ENCODE measurements at places on chromosomes 4 and X.

DNA sequence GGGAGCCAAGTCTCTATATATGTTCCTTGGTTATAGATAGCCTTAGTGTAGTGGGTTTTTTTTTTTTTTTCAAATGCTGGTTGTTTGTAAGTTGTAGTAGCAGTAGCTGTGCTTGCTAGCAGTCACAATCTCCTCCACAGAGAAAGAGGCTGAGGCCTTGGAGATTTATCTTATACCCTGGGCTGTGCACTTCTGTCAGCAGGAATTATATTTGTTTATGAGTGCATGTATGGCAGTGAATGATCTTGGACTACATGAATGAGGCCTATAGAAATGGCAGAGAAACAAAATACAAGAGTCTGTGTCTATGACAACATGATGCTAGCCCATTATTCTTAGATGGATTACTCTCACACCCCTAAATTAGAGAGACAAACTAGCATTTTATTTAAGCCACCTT lies 1674.2 kb upstream of the ADGRL3 start:
- no peak for DNase-seq

DNA sequence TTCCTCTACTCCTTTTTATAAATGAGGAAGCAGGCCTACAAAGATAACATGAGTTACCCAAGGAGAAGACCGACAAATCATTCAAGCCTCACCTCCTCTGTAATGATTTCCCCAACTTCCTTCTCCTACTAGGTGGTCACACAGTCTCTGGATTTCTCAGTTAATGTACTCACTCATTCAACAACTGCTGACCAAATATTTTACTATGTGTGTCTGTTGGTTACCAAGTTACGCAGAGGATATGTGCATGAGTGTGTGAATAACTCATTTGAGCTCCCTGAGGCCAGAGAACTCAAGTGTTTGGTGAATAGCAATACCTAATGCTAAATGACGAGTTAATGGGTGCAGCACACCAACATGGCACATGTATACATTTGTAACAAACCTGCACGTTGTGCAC lies 10.4 kb downstream of the CASK start:
- DNase-seq, result no peak

DNA sequence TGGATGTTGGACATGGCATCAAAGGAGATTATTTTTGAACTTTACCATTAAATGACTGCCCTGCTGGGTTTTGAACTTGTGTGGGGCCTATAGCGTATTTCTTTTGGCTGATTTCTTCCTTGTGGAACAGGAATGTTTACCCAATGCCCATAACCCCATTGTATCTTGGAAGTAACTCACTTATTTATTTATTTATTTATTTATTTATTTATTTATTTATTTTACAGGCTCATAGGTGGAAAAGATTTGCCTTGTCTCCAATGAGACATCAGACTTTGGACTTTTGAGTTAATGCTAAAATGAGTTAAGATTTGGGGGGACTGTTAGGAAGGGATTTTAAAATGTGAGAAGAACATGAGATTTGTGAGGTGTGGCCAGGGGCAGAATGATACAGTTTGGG lies 273.1 kb downstream of the SLITRK2 start:
- no peak for DNase-seq

- DNase-seq, result no peak
Observed at GRCh38 chr4:20983763-20984575, 283.7 kb downstream of the PACRGL start.

DNA sequence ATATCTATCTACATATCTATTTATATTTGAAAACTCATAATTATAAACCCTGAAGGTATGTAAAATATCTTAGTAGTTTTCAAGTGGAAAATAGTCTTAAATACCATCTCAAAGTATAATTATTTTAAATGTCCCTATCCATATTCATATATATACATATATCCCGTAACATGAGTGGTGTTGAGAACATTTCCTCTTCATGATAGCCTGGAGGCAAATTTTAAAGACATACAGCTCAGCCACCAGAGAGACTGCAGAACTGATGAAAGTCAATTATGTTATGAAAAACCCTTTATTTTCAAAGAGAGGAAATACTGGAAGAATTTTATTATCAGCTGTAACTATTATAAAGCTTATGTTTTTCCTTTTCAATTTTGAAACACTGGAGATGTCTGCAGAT lies 1806.7 kb upstream of the PCDH7 start:
- DNase-seq, result no peak

DNA sequence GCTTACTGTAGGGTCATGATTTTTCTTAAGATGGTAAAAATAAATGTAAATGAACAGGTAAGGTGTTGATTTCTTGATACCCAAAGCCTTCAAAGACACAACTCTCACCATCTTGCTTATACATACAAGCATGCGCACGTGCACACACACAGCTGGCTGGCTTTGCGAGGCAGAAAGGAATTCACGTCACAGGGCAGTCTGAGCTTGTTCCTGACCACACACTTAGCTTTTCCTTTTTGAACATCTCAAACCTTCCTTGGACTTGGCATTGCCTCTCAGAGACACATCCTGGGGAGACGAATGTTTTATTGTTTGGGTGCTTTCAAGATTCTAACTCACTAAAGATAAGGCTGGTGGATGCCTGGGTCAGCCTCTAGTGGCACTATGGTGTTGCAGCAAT lies 175.0 kb downstream of the NHS start:
- no peak for DNase-seq

DNA sequence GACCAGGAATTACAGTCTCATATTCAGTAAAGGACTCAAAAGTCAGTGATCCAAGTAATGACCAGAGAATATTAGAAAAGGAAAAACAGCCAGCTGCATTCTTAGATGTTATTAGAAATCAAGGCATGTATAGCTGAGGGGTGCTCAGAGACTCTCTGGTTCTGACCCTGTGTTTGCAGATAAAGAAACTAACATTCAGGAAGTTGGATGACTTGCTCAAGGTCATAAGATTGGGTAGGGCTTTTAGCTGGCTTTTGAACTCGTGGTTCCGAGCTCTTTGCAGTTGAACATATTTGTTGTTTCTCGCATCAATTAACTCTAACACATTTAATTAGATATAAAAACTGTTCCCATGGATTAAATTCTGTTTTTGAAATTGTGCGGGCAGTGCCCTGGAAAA lies 62.5 kb upstream of the ENPP6 start:
- DNase-seq, result peak; percentile 2

DNA sequence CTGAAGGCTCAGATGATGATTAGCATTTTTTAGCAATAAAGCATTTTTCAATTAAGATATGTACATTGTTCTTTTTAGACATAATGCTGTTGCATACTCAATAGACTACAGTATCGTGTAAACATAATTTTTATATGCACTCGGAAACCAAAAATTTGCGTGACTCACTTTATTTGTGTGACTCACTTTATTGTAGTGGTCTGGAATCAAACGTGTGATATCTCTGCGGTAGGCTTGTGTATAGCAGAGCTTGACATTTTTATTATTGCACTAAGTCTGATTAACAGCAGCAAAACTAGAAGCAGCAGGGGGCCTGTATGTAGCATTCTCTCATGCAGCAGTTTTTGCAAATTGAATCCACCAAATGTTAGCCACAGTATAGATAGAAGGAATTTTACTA lies 119.1 kb upstream of the PRDX4 start:
- DNase-seq, result no peak

DNA sequence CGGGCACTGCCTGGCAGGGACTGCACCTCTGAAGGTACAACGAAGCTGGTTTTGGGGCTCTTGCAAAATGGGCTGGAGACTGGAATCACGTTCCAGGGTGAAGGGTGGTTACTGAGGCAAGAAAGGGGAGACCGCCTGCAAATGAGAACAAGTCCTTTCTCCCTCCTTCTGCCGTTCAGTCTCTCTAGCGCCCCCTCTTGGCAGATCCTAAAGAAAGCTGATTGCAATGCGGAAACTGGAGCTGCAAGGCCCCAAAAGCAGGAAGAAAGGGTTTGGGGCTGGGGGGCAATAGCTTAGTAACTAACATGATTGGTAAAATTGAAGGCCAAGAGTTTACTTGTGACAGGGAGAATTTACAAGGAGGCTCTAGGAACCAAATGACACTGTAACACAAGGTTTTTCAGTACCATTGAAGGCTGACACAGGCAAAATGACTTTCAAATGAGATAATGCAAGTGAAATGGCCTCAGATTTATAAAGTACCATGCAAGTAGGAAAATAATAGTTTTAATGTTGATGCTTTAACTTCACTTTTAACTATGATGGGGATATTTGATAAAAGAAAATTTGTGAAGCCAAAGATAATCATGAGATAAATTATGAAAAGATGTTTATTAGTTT lies 222.7 kb upstream of the HAND2 start:
- DNase-seq, result no peak

DNA sequence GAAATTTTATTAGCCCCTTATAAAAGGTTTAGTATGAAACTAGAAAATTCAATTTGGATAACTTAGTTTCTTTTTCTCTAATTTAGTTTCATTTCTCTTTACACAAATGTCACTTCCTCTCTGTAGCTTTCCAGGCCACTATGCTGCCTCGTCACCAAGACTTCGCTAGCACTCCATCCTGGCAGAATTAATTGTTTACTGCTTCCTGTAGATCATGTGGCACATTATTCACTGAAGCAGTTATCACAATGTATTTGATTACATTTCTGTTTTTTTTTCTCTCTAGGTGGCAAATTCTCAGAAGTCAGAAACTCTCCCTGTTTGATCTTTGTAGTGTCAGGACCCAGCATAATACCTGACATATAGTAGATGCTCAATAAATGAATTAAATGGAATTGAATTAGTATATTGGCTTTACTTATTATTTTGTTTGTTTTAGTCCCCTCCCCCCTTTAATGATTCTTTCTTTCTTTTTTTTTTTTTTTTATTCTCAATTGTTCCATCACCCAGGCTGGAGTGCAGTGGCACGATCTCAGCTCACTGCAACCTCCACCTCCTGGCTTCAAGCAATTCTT lies 9.3 kb upstream of the SAT1 start:
- no peak for DNase-seq

DNA sequence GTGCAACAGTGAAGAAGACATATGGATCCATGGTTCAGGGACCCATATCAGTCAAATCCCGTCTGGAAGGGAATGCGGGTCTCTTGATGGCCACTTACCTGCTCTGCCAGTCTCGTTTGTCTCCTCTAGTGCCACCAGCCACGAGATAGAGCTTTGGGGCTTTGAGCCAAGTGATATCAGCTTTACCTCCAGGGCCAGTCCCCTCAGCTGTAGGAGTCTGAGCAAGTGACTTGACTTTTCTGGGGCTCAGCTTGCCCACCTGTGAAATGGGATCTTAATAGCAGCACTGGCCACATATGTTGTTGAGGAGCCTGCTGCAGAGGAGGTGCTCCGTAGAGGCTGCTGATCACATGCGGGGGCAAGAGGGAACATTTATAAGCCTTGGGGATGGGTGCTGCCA lies 1.2 kb downstream of the SLC2A9 start:
- DNase-seq, result no peak

- DNase-seq, result no peak
Observed at GRCh38 chr4:126778348-126778747, 854.4 kb upstream of the INTU start.

DNA sequence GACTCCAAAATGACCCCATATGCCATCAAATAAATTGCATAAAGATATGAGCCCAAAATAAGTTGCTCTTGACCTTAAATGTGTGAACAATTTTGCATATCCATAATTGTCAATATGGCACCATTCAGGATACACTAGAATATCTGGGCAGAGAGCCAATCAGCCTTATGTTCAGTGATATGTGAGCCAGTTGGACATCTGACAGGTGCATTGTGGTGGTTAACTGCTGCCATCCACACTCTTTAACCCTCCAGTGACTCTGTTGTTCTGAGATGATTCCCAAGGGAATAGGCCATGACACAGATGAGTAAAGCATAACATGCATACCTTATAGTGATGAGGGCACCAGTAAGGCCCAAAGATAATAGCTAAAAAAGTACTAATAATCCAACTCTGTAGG lies 500.1 kb downstream of the PCDH18 start:
- DNase-seq, result no peak

DNA sequence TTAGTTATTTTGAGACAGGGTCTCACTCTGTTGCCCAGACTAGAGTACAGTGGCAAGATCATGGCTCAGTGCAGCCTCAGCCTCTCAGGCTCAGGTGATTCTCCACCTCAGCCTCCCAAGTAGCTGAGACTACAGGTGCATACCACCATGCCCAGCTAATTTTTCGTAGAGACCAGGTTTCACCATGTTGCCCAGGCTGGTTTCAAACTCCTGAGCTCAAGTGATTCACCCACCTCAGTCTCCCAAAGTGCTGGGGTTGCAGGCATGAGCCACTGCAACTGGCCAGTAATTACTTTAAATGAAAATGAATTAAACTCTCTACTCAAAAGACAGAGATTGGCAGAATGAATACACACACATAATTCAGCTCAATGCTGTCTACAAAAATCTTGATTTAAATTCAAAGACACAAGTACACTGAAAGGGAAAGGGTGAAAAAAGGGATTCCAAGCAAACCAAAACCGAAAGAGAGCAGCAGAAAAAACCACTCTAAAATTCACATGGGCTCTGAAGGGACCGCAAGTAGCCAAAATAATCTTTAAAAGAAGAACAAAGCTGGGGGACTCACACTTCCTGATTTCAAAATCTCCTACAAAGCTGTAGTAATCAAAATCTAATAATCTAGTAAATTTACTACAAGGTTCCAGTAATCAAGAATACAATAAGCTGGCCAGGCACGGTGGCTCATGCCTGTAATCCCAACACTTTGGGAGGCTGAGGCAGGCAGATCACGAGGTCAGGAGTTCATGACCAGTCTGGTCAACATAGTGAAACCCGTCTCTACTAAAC lies 11.8 kb upstream of the SPON2 start:
- no peak for DNase-seq

GRCh38 chr4:43716721-43717395 lies 731.8 kb downstream of the KCTD8 start:
- no peak for DNase-seq

- no peak for DNase-seq
Observed at GRCh38 chr4:75673959-75674328, 733 bp upstream of the G3BP2 start.

- DNase-seq, result no peak
Observed at GRCh38 chr4:149344436-149344835, 471.2 kb downstream of the IQCM start.

DNA sequence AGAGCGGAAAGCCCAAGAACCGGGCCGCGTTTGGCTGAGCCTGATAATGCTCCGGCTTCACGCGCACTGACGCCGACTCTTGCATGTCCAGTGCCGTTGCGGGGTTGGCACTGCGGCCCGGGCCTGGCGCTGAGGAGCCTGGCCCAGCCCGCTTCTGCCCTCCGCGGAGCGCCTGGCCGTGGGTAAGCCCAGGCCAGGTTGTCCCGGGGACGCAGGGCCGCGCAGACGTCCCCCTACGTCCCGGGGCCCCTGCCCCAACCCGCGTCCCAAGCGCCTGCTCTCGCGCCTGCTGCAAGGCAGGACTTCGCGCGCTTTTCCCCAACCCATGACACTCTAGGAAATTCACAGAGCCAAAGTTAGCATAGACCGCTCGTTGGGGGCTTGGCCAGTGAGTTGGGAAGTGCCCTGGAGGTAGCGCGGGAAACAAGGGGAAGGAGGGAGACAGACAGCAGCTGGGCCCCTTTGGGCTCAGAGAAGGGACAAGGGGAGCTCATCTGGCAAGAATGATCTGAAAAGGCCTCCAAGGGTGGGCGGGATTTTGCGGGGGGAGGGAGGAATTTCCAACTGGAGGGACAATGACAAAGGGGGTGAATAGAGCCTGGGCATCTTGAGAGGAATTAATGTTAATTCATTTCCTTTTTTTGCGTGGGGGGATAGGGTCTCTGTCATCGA lies 665 bp upstream of the LRPAP1 start:
- DNase-seq, result no peak

GRCh38 chr4:119139311-119139710 lies 3.7 kb downstream of the MYOZ2 start:
- no peak for DNase-seq
